ENCODE measurements at places on chromosomes 7 and 10. TPM values are rescaled to one million over a fixed set of nuclear protein-coding genes. Genes with fewer than 3 reads are reported as not detected.

The TFPI2 gene
- not detected for total RNA-seq

The NME8 gene
- total RNA-seq: 1.5 TPM

The ABCB1 gene
- not detected for total RNA-seq

The INHBA gene
- total RNA-seq: 14.3 TPM

The AGR2 gene
- total RNA-seq: 0.17 TPM

All from MCF 10A (cell line).